ENCODE measurements at places on chromosomes 3 and 15.

DNA sequence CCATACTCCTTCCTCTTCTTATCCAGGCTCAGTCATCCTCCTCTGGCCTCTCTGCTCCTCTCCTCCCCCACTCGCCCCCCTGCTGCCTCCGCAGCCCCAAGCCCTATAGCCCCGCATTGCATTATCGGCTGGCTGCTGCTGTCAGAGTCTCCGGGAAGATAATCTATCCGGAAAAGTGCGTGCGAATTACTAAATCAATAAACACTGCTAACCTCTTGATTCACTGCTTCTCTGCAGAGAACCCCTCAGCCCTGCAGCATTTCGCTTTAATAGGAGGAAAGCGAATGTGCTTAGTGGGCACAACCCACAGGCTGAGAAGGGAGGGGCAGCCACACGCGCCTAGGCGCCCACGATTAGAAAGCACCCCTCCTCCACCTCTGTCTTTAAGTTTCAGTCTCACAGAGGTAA, 167.6 kb downstream of the ABHD5 start:
- no peak for DNase-seq

- no peak for DNase-seq
These were observed 33.2 kb downstream of the ITGB5 start for GRCh38 chr3:124854009-124854408.

DNA sequence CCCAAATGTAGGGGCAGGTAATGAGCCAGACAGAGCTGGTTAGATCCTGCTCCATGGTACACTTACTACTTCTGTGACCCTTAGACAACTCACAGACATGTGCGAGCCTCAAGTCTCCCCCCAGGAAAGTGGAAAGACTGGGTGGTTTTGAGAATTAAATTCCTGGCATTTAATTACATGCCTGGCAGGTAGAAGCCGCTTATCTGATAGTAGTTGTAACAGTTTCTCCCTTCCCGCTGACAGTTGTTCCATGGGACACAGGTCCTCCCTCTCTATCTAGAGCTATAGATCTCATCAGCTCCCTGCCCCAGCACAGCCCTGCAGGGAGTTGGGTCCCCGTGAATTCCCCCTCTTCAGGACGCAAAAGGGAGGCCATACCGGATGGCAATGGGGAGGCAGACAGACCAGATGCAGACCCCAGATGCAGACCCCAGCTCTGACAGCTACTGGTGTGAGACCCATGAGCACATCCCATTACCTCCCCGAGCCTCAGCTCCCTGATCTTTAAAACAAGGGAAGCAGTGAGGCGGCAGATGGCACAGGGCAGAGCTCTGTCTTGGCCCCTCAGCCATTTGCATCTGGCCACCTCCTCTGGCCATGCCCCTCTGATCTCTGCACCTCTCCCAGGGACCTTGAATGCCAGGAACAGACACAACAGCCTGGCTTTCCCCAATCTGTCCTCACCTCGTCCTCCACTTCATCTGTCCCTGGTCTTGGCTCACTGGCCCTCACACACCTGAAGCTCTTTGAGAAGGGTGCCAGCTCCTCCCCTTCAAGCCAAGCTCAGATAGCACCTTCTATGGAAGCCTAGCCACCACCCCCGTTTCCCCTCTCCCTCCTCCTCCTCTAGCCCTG, 34.1 kb upstream of the NR2C2 start:
- DNase-seq = no peak

- no peak for DNase-seq
These were observed 24.0 kb downstream of the LNP1 start for GRCh38 chr3:100425316-100425715.

GRCh38 chr15:33089878-33090757, 104.4 kb downstream of the FMN1 start:
- DNase-seq = no peak

- no peak for DNase-seq
These were observed 244.8 kb downstream of the ALCAM start for GRCh38 chr3:105611304-105612192.

DNA sequence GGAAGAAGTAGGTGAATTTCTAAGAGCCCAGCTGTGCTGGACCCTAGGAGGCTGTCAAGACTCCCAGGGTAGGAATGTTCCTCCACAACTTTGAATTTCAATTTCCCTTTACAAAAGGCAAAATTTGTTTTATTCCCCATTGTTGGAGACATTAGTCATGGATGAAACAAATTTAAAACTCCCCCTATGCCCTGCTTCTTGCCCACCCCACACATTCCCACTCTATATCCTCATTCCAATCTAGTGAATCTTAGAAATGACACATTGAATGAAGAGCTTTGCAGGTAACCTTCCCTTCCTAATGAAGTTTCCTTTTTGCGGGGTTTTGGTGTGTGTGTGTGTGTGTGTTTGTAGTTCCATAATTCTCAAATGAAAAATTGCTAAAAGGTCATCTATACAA, 72.6 kb downstream of the CCNL1 start:
- DNase-seq = no peak

DNA sequence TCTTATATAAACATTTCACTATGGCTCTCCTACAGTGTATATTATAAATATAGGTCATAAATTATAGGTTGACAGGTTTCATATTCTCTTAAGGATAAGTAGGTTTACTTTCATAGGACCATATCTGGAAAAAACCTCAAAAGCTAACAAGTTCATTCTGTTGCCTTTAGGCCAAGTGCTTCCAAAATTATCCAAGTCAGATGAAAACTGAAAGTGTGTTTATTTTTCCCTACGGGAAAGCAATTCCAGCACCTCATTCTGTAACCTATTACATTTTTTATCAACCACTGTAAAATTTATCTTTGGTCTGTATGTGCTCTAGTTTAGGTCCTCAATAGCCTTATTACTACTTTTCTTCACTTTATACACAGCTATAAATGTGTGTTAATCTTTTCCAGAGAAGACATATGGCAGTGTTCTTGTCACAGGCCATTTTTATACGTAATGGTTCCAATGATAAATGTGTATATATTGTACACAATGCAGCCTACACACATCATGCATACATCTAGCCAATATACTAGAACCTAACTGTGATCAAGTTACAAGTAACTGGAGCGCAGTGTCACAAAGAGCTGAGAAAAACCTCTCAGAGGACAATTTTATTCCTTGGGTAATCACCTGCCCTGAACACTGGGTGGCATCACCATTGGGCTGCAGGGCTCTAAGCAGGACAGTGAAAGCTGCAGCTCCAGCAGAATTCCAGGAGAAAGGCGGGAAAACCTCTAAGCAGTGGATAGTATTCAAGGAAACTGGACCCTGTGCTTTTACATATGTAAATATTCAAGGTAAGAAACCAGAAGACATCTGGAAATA, 251.3 kb downstream of the CTNNB1 start:
- no peak for DNase-seq

- no peak for DNase-seq
These were observed 13.2 kb downstream of the ANXA2 start for GRCh38 chr15:60384526-60385126.
